ENCODE measurements at places on chromosomes 7 and 10.

DNA sequence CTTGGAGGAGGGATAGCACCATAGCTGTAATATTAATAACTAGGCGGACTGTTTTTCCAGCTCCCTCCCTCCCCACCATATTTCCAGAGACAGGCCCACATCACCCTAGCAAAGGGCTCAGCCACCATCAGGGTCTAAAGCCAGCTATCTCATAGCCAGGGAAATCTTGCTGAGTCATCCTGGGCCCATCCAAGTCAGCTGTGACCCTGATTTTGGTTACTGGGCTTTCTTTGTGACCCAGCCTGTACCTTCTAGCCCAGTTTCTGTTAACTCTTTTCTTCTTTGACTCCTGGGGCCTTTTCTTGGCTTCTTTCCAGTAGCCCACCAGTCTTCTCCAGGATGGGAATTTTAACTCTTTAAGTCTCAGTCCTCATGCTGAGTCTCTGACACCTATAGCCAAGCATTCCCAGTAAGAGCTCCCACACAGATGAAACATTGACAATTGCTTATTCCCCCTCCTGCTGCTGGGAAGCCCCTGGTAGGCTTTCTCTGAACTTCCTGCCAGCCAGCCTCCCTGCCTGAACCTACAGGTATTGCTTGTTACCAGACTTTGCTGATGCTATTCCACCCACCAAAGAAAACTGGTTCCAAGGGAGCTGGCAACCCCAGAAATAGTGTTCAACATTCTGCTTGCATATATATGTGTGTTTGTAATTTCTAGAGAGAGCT lies 34.8 kb upstream of the ADO start:
- DNase-seq = no peak

- DNase-seq = no peak
These were observed 20.8 kb downstream of the ADCY1 start for GRCh38 chr7:45594745-45595535.

GRCh38 chr7:39621261-39621660 lies 2.1 kb upstream of the RALA start:
- DNase-seq = no peak

GRCh38 chr10:2944788-2945187 lies 122.6 kb upstream of the PFKP start:
- DNase-seq = no peak

- no peak for DNase-seq
These were observed 70.1 kb downstream of the JAZF1 start for GRCh38 chr7:28110427-28111012.

- no peak for DNase-seq
These were observed 125.6 kb upstream of the HABP2 start for GRCh38 chr10:113427236-113427735.

Measured in stimulated activated CD4-positive, alpha-beta T cell treated with anti-CD3 and anti-CD28 coated beads, Interleukin-1b, Interleukin-23, amount 100 ng/mL, for 1 hour (primary cell).